GM12878 (cell line): ENCODE measurements at places on chromosomes 1 and 21. TPM values are rescaled to one million over a fixed set of nuclear protein-coding genes. Genes with fewer than 3 reads are reported as not detected.

DNA sequence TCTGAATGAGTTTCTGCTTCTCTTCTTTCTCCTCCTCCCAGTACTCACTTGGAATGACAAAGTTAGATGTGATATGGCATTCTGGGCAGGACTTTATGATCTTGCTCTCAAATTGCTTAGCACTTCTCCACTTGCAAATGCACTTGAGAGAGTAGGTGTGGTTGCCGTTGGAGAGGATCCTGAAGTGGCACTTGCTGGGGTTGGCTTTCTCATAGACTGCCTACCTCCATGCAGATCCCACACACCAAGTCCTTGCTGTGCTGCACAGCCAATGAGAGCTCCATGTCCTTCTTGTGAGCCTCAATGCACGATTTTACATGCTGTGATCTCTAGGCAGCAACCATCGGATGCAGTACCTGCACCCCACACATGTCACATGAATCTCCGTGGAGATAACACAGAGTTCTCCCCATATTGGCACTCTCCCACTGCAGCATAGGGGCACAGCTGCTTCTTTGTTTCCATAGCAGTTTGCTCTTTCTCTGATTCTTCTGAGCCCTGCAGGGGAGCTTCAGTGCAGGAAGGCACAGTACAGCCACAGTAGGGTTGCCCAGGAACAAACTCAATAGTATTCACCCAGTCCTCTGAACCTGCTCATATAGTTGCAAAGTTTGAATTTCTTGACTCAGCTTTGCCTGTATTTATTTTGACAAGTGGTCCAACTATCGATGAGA is 45.2 kb downstream of the ZNF691 start:
- no peak for DNase-seq

- DNase-seq = no peak
These were observed 1.9 kb upstream of the EPHB2 start for GRCh38 chr1:22708777-22709176.

DNA sequence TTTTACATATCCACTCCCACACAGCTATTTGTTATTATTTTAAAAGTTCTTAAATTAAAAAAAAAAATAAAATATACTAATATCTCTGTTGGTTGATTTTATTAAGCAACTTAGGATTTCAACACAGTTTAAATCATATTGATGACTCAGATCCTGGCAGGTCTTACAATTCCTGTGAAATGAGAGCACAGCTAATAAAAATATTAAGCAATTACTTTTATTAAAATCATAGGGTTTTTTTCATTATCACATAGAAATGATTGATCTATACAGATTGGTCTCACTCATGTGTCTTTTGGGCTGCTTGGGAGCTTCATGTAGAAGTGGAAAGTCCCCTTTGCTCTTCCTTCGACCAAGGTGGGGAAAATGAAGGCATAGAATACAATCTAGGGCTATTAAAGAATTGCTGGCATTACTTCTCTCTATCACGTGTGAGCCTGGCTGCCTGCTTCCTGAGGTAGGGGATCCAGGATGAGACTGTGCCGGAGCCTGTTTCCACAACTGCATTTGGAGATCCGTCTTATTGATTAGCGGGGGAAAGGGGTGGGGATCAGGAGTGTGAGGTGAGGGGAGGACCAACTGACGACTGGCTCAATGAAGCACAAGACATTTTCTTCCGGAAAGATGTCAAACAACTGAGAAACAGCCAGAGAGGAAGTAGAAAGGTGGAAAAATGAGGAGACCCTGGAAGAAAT is 858.0 kb downstream of the USP25 start:
- no peak for DNase-seq

DNA sequence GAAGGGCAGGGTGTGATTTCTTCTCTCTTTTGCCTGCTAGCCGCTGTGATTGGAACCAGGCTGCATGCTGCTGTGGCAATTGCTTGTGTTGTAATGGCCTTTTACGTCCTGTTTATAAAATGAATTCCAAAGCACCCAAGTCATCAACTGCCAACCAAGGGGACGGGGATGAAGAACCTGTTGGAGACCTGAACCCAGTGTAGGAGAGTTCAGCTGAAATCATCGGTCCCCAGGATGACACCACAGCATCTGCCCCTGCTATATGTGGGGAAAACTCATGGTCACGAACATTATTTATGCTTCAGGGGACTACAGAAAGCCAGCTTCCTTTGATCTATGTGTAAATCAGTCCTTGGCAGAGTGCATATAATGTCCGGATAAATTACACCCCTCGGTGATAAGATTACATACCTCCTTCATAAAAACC is 3.8 kb downstream of the TMEM167B start:
- no peak for DNase-seq

GRCh38 chr21:39599191-39599970 is 13.4 kb upstream of the B3GALT5 start:
- no peak for DNase-seq

GRCh38 chr1:17118706-17119075 is 560 bp downstream of the PADI2 start:
- DNase-seq = no peak

GRCh38 chr1:156114919-156115513 is 505 bp downstream of the LMNA start:
- DNase-seq = no peak

- DNase-seq = no peak
These were observed 26.6 kb downstream of the RPS6KA1 start for GRCh38 chr1:26556111-26556510.

DNA sequence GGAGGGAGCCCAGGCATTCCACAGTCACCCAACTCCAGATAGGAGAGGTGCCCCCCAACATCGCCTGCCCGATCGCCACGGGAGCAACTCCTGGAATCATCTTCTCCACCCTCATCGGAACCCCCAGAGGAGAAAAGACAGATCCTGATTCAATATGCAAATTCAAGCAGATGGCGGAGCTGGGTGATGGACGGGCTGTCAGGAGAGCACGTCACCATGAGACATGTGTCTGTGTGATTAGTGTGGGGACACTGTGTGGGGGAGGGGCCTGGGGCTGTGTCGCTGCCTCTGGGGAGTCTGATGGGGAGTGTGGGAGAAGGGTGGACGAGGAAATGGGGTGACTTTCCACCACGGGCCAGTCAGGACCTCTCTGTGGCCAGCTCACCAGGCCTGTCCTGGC is 90.2 kb upstream of the CSF3R start:
- DNase-seq = no peak

- no peak for DNase-seq
These were observed 464.9 kb downstream of the CAMTA1 start for GRCh38 chr1:7250176-7250575.

GRCh38 chr1:89068291-89068690 is 3.3 kb upstream of the GBP1 start:
- no peak for DNase-seq

DNA sequence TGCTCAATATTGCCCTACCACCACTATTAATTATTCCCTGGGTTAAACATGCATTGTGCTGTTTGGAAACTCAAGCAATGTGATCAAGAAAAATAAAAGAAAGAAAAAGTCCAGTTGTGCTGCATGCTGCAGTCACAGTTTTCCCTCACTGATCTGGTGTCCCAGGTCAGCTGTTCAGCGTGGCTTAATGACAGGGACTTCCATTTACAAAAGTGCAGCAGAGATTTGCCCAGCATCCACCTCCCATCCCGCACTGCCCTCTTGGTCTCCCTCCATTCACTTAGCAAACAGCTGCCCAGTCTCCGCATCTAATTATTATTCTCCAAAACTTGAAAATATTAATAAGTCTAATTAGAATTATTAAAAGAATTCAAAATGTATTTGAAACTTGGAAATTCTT is 2.0 kb upstream of the OR2T4 start:
- no peak for DNase-seq

GRCh38 chr1:56491441-56491840 is 87.9 kb downstream of the PLPP3 start:
- no peak for DNase-seq

LMOD1 gene
- not detected in 2 replicates for polyA plus RNA-seq

PROK1 gene
- not detected in 2 replicates for polyA plus RNA-seq

KRTAP10-5 gene
- not detected in 2 replicates for polyA plus RNA-seq

CFHR1 gene
- not detected in 2 replicates for polyA plus RNA-seq

DMRTA2 gene
- not detected in 2 replicates for polyA plus RNA-seq

PDC gene
- polyA plus RNA-seq = not detected in 2 replicates

EDARADD gene
- 2.9 and 6.0 TPM in 2 replicates for polyA plus RNA-seq
